ENCODE measurements at places on chromosomes 11 and 22. TPM values are rescaled to one million over a fixed set of nuclear protein-coding genes. Genes with fewer than 3 reads are reported as not detected.

C11orf52 gene
- polyA plus RNA-seq = 10.3 TPM

OR10G4 gene
- not detected for polyA plus RNA-seq

TYMP gene
- polyA plus RNA-seq = 81.4 TPM

HBG2 gene
- not detected for polyA plus RNA-seq

OR51B5 gene
- polyA plus RNA-seq = not detected

VSIG2 gene
- polyA plus RNA-seq = 0.91 TPM

APOA1 gene
- polyA plus RNA-seq = 5,621 TPM

PYGM gene
- polyA plus RNA-seq = 1.5 TPM

MEI1 gene
- polyA plus RNA-seq = 5.3 TPM

IRAG1 gene
- polyA plus RNA-seq = 9.0 TPM

PTGDR2 gene
- 0.45 TPM for polyA plus RNA-seq

C1QTNF5 gene
- 16.2 TPM for polyA plus RNA-seq

ZNF214 gene
- not detected for polyA plus RNA-seq

MS4A6A gene
- polyA plus RNA-seq = 47.7 TPM

OR5A1 gene
- not detected for polyA plus RNA-seq

OR5W2 gene
- not detected for polyA plus RNA-seq

F2 gene
- not detected for polyA plus RNA-seq

TTC28 gene
- 24.0 TPM for polyA plus RNA-seq

ISX gene
- polyA plus RNA-seq = 22.4 TPM

TBCEL gene
- polyA plus RNA-seq = 3.2 TPM

RIBC2 gene
- polyA plus RNA-seq = 8.0 TPM

KDELR3 gene
- 6.5 TPM for polyA plus RNA-seq

NXPE2 gene
- polyA plus RNA-seq = 0.15 TPM

KREMEN1 gene
- polyA plus RNA-seq = 2.4 TPM

CARD16 gene
- polyA plus RNA-seq = 21.9 TPM

KCNJ5 gene
- 0.76 TPM for polyA plus RNA-seq

OR52N4 gene
- not detected for polyA plus RNA-seq

GLYATL2 gene
- polyA plus RNA-seq = not detected

PLEKHB1 gene
- 12.7 TPM for polyA plus RNA-seq

KIAA1671 gene
- 24.3 TPM for polyA plus RNA-seq

PIK3IP1 gene
- 14.8 TPM for polyA plus RNA-seq

FANCF gene
- polyA plus RNA-seq = 16.3 TPM

KCNA4 gene
- polyA plus RNA-seq = not detected

NXPE1 gene
- polyA plus RNA-seq = 1.3 TPM

RHOD gene
- 28.6 TPM for polyA plus RNA-seq

PRAME gene
- not detected for polyA plus RNA-seq

GGTLC3 gene
- 0.28 TPM for polyA plus RNA-seq

MS4A3 gene
- polyA plus RNA-seq = not detected

OR10D3 gene
- not detected for polyA plus RNA-seq

OR5M10 gene
- not detected for polyA plus RNA-seq

GLB1L2 gene
- polyA plus RNA-seq = 6.6 TPM

SLC22A8 gene
- not detected for polyA plus RNA-seq

MMP7 gene
- not detected for polyA plus RNA-seq

PHF21B gene
- 0.09 TPM for polyA plus RNA-seq
